Activated T-cell treated with anti-CD3 and anti-CD28 coated beads, Interleukin-2, amount 50 U/mL, for 72 hours (primary cell): ENCODE measurements at places on chromosomes 6 and 20.
A peak's percentile ranks its signal among the peaks of the same experiment; 100 is the strongest.

DNA sequence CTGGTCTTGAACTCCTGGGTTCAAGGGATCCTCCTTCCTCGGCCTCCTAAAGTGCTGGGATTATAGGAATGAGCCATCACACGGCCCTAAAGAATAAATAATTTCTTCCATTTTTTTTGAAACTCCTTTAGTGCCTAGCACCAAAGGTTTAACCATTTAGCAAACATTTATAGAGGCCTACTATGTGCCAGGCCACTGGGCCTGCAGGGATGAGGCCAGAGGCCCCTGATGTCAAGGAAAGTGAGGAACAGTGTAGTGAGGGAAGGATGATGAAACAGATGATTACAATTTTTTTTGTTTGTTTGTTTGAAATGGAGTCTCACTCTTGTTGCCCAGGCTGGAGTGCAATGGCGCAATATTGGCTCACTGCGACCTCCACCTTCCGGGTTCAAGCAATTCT is 33.8 kb downstream of the ZNF341 start:
- H3K4me1 ChIP-seq, result no peaks in the 10 kb centered on the region
- H3K27ac ChIP-seq, result no peak overlapping the region

GRCh38 chr6:156390621-156391020 is 386.6 kb upstream of the ARID1B start:
- no peak overlapping the region for H3K27ac ChIP-seq
- H3K27me3 ChIP-seq, result peaks cover 29% of the 10 kb centered on the region

DNA sequence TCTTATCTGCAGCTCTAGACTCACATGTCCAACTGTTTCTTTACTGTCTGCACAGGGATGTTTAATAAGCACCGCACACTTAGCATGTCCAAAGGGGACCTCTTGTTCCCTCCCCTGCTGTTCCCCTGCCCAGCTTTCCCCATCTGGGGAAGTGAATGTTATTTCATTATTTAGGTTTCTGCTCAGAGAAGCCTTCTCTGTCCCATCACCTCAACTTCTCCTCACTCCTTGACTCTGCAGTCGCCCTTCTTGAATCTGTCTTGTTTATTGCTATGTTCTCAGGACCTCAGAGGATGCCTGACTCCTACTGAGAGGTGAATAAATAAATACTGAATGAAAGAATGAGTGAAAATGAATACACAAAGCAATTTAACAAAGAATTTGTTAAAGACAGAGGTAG is 121.0 kb downstream of the SASH1 start:
- H3K27ac ChIP-seq, result peak overlapping the region; percentile 22
- H3K4me3 ChIP-seq, result no peak overlapping the region
- H3K36me3 ChIP-seq, result no peaks in the 10 kb centered on the region
- peaks cover 24% of the 10 kb centered on the region for H3K27me3 ChIP-seq
- no peak for DNase-seq

GRCh38 chr6:106026748-106027715 is 59.1 kb upstream of the PRDM1 start:
- no peak for DNase-seq
- no peaks in the 10 kb centered on the region for H3K36me3 ChIP-seq
- peaks cover 32% of the 10 kb centered on the region for H3K4me1 ChIP-seq
- H3K27me3 ChIP-seq, result peaks cover 42% of the 10 kb centered on the region
- peak overlapping the region; percentile 68 for H3K4me3 ChIP-seq
- no peak overlapping the region for H3K27ac ChIP-seq

- no peaks in the 10 kb centered on the region for H3K27me3 ChIP-seq
- H3K27ac ChIP-seq, result peak overlapping the region; percentile 99
- peak overlapping the region; percentile 98 for H3K4me3 ChIP-seq
Observed at GRCh38 chr20:50116368-50116999, 3.5 kb upstream of the UBE2V1 start.

DNA sequence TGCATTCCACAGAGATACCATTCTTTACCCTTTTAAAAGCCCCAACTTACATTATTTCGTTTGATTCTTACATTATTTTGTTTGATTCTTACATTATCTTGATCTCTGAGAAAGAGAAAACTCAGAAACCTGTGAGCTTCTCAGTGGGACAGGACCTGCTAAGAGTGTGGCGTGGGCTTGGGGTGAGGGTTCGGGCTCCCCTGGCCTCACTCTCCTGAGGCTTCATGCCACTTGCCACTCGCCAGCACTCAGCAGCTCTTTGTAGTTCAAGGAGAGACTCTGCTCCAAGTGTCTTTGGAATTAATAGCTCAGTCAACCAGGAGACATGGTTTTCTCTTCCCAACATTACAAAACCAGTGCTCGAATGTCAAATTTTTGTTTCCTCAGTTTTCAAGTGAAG is 132.4 kb upstream of the RGS17 start:
- no peaks in the 10 kb centered on the region for H3K27me3 ChIP-seq
- no peak for DNase-seq
- H3K4me1 ChIP-seq, result no peaks in the 10 kb centered on the region
- no peak overlapping the region for H3K4me3 ChIP-seq
- no peaks in the 10 kb centered on the region for H3K36me3 ChIP-seq
- no peak overlapping the region for H3K27ac ChIP-seq

DNA sequence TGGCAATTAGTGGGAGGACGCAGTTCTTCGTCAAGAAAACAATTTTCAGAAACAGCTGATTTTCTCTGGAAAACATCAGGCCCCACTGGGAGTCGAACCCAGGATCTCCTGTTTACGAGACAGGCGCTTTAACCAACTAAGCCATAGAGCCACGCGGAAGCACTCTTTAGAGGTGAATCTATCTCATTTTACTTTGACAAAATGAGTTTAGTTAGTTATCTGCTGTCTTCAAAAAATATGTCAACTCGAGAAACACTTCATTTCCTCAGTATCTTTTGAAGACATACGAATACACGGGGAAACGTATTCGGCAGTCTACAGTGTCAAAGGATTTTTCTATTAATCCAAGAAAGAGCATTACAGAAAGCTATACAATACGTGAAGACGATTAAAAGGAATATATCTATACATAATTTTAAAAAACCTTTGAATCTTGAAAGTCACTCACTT is 26.7 kb downstream of the GPX6 start:
- H3K36me3 ChIP-seq, result no peaks in the 10 kb centered on the region
- peaks cover 30% of the 10 kb centered on the region for H3K4me1 ChIP-seq
- peak overlapping the region; percentile 91 for H3K4me3 ChIP-seq
- H3K27ac ChIP-seq, result peak overlapping the region; percentile 99

DNA sequence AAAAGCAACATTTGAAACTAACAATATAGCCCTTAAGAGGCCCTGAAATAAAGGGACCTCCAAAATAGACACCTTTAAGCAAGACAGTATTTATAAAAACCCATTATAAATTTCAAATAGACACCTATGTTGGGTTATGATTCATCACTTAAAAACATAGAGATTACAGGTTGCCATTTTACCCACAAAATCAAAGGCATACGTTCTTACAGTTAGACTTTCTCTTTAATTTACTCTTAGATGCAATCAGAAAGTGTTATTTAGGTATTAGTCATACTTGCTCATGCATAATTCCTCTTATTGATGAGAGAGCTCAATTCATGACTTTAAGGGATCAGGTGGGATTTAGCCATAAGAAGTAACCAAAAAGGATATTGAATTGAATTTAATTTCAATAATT is 51.5 kb upstream of the TMEM200A start:
- H3K36me3 ChIP-seq, result no peaks in the 10 kb centered on the region
- H3K27me3 ChIP-seq, result no peaks in the 10 kb centered on the region
- no peak overlapping the region for H3K4me3 ChIP-seq
- no peak overlapping the region for H3K27ac ChIP-seq

GRCh38 chr6:27940766-27941165 is 16.3 kb upstream of the OR2B6 start:
- no peaks in the 10 kb centered on the region for H3K4me1 ChIP-seq
- DNase-seq, result no peak
- H3K4me3 ChIP-seq, result no peak overlapping the region
- H3K27ac ChIP-seq, result no peak overlapping the region

DNA sequence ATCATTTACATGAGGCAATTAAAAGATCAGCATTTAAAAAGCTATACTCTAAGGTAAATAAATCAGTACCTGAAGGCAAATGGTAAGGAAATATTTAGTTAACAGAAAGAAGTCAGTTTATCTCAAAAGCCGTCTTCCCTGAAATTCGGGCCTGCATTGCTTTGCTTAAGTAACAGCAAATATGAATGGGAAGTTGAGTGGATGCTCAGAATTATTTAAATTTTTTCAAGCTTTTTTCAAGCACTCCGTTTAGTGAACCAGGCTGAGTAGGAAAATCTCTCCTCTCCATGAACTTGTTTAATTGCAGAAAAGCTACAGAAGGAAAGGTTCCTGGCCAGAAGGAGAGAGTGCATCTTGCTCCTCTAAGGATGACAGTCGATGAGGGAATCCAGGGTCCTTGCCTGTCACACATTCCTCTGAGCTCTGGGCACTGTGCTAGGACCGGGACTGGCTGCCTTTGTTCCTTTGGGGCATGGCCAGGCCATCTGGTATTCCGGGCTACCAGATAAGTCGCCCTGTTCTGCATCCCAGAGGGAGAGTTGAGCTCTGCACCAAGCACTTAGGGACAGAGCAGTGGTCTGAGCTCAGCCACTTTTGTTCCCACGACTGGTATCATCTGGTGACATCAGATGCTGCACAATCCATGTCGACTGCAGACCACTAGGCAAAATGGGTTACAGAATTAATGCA is 77.6 kb downstream of the RIN2 start:
- no peak overlapping the region for H3K27ac ChIP-seq
- peaks cover 17% of the 10 kb centered on the region for H3K27me3 ChIP-seq
- no peak overlapping the region for H3K4me3 ChIP-seq
- peaks cover 14% of the 10 kb centered on the region for H3K4me1 ChIP-seq
- H3K36me3 ChIP-seq, result no peaks in the 10 kb centered on the region

- H3K4me1 ChIP-seq, result peaks cover 27% of the 10 kb centered on the region
- peak overlapping the region; percentile 82 for H3K27ac ChIP-seq
- DNase-seq, result peak; percentile 44
- H3K27me3 ChIP-seq, result peaks cover 74% of the 10 kb centered on the region
Observed at GRCh38 chr6:99614430-99615186, 8.0 kb downstream of the PRDM13 start.

DNA sequence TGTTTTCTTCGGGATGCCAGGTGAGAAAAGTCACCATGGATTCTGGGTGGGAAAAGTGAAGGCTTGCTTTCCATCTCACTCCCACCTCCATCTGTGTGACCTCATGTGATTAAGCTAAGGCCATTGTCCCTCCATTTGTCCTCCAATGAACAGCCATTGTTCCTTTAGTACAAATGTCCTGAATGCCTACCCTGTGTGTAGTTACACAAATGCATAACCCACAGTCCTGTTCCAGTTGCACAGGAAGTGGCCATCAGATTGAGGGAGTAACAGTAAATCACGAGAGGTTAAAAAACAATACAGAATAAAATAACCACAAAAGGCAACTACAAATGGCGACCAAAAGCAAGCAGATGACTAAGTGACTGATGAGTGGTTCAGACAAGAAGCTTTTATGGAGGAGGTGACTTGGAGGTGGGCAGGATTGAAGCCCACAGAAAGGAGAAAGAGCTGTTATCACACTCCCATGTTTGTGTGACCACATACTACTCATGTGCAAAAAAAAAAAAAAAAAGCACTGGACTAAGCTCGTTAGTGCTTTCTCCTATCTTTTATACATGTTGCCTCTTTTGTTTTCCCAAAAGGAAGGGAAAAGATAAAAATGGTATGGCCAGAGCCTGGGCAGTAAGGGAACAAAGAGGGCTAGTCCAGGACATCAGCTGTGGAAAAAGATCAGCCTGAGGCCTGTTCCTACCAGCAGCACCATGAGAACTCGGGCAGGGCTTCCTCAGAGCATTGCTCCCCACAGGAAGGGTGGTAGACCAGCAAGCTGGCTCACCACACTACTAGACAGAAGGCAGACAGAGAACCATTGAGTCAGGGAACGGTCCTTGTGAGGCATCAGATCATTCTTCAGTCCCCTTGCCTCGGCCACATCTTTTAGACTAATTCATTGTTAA is 111.0 kb downstream of the TFAP2A start:
- DNase-seq, result no peak

GRCh38 chr20:23962272-23962671 is 26.3 kb downstream of the GGTLC1 start:
- H3K4me1 ChIP-seq, result no peaks in the 10 kb centered on the region
- H3K4me3 ChIP-seq, result no peak overlapping the region
- peaks cover 18% of the 10 kb centered on the region for H3K27me3 ChIP-seq
- peaks cover 11% of the 10 kb centered on the region for H3K36me3 ChIP-seq
- no peak for DNase-seq

DNA sequence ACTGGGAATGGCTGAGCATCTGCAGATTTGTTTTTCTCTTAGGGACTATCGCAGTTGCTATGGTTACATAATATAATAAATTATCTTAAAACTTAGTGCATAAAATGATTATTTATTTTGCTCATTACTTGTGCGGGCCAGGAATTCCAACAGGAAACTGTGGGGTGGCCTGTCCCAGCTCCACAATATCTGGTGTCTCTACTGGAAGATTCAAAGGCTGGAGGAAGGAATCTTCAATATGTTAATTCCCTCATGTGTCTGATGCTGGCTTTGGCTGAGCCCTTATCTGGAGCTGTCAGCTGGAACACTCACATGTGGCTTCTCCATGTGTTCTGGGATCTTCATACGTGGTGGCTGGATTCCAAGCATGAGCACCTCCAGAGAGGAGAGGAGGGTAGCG is 23.9 kb upstream of the B3GAT2 start:
- no peaks in the 10 kb centered on the region for H3K36me3 ChIP-seq
- DNase-seq, result no peak
- H3K27ac ChIP-seq, result no peak overlapping the region
- H3K4me3 ChIP-seq, result no peak overlapping the region
- peaks cover 16% of the 10 kb centered on the region for H3K27me3 ChIP-seq

DNA sequence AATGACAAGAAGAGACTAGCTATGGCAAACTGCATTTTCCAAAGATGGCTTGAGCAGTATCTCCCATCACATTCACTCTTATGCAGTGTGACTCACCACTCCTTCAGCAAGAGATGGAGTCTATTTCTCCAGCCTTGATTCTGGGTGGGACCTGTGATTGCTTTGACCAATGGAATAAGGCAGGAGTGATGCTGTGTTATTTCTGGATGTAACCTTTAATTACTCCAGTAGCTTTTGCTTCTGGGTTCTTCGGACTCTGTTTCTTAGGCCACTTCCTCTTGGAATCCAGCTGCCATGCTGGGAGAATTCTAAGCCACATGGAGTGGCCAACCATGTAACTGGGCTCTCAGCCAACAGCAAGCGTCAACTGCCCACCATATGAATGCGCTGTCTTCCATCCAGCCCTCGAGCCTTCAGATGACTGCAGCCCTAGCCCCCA is 50.7 kb downstream of the TGM2 start:
- no peak overlapping the region for H3K4me3 ChIP-seq
- no peaks in the 10 kb centered on the region for H3K27me3 ChIP-seq
- no peaks in the 10 kb centered on the region for H3K4me1 ChIP-seq
- no peaks in the 10 kb centered on the region for H3K36me3 ChIP-seq
- no peak overlapping the region for H3K27ac ChIP-seq

GRCh38 chr6:4864519-4864918 is 88.3 kb downstream of the CDYL start:
- DNase-seq, result no peak
- no peak overlapping the region for H3K27ac ChIP-seq
- H3K27me3 ChIP-seq, result no peaks in the 10 kb centered on the region
- H3K4me3 ChIP-seq, result no peak overlapping the region
- peaks cover 39% of the 10 kb centered on the region for H3K36me3 ChIP-seq
- peaks cover 8% of the 10 kb centered on the region for H3K4me1 ChIP-seq

- H3K27me3 ChIP-seq, result no peaks in the 10 kb centered on the region
- no peak for DNase-seq
- H3K36me3 ChIP-seq, result peaks cover 11% of the 10 kb centered on the region
- no peak overlapping the region for H3K4me3 ChIP-seq
- peak overlapping the region; percentile 59 for H3K27ac ChIP-seq
Observed at GRCh38 chr6:33439956-33440648, 14.3 kb upstream of the ZBTB9 start.
